ENCODE measurements at places on chromosomes 5 and 9.

- no peak for DNase-seq
Measured at GRCh38 chr5:58759745-58760144, 176.9 kb downstream of the RAB3C start.

GRCh38 chr5:143593723-143594122, 190.2 kb upstream of the NR3C1 start:
- no peak for DNase-seq

DNA sequence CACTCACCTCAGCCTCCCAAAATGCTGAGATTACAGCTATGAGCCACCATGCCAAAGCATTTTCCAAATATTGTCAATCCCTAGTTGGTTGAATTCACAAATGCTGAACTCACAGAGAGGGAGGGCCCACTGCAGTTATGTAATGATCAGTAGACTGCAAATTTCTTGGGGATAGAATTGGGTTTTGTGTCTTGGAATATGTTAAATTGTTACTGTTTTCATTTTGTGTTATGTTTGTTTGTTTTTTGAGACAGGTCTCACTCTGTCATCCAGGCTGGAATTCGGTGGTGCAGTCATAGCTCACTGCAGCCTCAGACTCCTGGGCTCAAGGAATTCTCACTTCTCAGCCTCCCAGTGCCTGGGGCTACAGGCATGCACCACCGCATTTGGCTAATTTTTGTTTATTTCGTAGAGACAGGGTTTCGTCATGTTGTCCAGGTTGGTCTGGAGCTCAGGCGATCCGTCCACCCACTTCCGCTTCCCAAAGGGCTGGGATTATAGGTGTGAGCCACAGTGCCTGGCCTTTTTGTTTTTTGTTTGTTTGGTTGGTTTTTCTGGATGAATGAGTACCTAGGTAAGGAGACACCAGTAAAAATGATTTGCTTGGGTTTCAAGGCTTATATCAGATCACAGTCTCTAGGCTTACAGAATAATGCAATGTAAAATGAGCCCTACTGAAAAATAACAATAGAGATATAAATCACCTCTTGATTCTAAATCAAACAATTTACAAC, 31.5 kb upstream of the LMNB1 start:
- DNase-seq, result no peak

DNA sequence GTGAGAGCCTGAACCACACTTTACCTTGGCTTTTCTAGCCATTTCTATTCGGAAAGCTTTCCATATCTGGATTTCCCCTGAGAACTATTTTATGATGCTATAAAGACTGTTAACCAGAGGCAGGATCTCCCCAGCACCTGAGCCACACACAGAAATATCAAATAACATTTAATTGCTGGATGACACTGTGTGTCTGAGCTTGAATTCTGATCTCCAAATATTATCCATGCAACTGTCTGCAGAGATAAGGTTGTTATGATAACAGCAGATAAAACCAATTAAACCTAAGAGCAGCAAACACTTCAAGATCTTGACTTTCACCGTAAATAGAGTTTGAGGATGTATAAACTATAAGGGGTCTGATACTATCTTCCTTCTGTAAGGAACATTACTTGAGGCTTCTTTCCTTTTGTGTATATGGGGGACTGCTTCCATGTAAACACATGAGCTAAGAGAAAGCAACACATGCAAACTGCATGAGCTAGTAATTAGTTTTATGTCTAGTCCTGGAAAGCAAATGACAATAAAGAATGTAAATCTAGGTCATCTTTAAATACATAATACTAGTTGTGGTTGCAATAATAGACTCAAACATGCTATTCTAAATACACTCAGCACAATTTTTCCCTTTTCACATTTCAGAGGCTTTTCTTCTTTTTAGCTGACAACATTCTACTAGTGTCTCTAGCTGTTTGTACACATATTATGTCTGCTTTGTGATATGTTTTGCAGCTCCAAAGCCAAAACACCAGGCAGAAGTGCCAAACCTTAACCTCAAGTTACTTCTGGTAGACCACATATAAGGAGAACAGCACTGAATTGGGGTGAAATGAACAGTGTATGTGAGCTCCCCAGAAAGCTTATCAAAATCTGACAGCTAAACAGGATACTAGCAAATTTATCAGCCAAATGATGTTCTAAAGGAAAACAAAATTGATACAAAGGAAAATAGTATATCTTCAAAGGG, 136.5 kb downstream of the EFNA5 start:
- no peak for DNase-seq

GRCh38 chr5:102711525-102712385, 43.4 kb upstream of the PAM start:
- no peak for DNase-seq

- no peak for DNase-seq
Measured at GRCh38 chr5:111636736-111637135, 120.3 kb downstream of the NREP start.

- DNase-seq, result no peak
Measured at GRCh38 chr5:64269164-64269563, 103.5 kb downstream of the RNF180 start.

GRCh38 chr9:27351438-27351837, 54.5 kb upstream of the EQTN start:
- DNase-seq, result no peak

DNA sequence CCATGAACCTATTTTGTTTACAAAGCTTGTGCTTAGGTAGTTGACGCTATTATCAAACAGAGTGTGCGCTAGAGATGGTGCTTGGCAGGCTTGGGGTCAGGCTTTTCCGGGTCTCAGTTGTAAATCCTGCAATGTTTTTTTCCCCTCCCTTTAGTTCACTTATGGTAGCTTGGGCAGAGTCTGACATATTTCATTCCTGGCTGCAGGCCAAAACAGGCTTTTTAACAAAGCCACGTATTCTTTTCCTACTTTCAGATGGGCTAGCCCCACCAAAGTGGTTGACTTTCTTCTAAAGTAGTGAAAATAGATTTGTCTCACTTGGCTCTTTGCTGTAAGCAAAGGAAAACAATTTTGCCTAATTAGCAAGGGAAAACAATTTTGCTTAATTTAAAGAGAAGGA, 58.0 kb upstream of the FBN2 start:
- DNase-seq, result no peak

DNA sequence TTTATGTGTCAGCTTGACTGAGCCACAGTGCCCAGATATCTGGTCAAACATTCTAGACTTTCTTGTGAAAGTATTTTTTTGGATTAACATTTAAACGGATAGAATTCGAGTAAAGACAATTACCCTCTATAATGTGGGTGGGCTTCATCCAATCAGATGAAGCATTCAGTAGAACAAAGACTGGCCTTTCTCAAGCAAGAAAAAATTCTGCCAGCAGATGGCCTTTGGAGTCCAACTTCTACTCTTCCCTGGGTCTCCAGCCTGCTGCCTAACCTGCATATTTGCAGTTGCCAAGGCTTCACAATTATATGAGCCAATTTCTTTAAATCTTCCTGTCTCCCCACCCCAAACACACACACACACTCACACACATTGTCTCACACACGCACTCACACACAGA, 86.4 kb downstream of the MED10 start:
- no peak for DNase-seq

GRCh38 chr9:105828596-105829213, 134.4 kb downstream of the TMEM38B start:
- no peak for DNase-seq

GRCh38 chr5:172173564-172174153, 14.4 kb downstream of the STK10 start:
- DNase-seq, result peak; percentile 86

GRCh38 chr9:20219437-20219836, 402.9 kb downstream of the MLLT3 start:
- no peak for DNase-seq

GRCh38 chr9:125574126-125574877, 132.7 kb downstream of the MAPKAP1 start:
- no peak for DNase-seq

- no peak for DNase-seq
Measured at GRCh38 chr9:68739621-68740174, 34.7 kb downstream of the PIP5K1B start.

- no peak for DNase-seq
Measured at GRCh38 chr9:32644698-32645097, 9.2 kb upstream of the TAF1L start.

DNA sequence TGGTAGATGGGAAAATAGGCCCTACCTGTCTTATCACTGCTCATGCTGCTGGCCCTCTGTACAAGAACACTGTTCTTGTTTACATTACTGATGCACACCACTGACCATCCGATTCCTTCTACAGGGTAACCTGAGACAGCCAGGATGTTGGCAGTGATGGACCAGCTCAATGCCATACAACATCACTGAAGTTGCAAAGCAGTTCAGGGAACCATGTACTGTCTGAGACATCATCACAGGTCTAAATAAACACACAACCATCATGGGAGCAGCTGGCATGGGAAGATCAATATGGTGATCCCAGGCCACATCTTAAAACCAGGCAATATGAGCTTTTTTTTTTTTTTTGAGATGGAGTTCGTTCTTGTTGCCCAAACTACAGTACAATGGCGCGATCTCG, 59.0 kb downstream of the IARS1 start:
- DNase-seq, result no peak

GRCh38 chr9:125897481-125897880, 150.3 kb downstream of the PBX3 start:
- DNase-seq, result no peak

- no peak for DNase-seq
Measured at GRCh38 chr5:108201721-108202120, 180.2 kb downstream of the FBXL17 start.

DNA sequence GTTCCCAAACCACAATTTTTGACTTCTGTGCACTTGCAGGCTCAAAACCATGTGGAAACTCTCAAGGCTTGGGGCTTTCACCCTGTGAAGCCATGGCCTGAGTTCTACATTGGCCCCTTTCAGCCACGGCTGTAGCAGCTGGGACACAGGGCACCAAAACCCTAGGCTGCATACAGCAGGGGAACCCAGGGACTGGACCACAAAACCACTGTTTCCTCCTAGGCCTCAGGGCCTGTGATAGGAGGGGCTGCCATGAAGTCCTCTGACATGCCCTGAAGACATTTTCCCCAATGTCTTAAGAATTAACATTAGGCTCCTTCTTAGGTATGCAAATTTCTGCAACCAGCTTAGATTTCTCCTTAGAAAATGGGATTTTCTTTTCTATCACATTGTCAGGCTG, 312.1 kb upstream of the TUSC1 start:
- no peak for DNase-seq

DNA sequence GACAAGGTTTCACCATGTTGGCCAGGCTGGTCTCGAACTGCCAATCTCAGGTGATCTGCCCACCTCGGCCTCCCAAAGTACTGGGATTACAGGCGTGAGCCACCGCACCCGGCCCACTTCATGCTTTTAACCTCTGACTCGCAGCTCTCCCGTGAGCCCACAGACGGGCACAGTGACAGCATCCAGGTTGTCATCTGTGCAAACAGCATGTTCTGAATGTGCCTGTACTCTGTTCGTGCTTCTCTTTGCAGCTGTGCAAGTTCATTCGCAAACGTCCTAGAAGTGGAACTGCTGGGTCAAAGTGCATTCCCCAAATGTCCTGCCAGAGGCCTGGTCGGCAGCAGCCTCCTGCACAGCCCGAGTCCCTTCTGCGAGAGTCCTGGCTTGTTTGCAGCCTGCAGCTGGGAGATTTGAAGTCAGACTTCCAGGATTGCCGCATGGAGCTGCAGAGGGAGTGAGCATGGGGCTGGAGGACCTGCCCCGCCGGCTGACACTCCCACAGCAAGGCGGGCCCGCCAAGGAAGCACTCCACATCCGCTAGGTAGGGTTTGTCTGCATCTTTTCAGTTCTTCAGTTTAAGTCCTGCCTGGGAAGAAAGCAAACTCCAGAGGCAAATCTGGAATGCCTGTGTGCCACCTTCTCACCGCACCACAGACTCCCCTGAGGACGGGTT, 3.4 kb downstream of the BRD3OS start:
- no peak for DNase-seq

DNA sequence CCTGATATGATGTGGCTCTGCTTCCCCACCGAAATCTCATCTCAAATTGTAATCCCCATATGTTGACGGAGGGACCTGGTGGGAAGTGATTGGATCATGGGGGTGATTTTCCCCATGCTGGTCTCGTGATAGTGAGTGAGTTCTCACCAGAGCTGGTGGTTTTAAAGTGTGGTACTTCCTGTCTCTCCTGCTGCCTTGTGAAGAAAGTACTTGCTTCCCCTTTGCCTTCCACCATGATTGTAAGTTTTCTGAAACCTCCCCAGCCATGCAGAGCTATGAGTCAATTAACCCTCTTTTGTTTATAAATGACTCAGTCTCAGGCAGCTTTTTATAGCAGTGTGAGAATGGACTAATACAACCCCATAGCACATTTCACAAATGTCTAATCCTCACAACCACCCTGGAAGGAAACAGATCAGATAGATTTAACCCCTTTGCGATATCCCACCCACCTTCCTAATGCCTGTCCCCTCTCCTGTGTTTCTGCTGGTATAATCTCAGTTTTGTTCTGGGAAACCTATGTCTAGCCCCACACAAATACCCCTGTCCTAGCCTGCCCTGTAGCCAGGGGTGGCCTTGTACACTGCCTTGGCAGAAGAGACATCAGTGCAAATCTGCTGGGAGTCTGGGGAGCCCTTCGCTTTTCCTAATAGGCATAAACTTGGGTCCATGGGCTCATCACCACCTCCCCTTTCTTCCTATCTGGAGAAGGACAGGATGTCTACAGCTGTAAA, 157.0 kb upstream of the RAI14 start:
- DNase-seq, result no peak

DNA sequence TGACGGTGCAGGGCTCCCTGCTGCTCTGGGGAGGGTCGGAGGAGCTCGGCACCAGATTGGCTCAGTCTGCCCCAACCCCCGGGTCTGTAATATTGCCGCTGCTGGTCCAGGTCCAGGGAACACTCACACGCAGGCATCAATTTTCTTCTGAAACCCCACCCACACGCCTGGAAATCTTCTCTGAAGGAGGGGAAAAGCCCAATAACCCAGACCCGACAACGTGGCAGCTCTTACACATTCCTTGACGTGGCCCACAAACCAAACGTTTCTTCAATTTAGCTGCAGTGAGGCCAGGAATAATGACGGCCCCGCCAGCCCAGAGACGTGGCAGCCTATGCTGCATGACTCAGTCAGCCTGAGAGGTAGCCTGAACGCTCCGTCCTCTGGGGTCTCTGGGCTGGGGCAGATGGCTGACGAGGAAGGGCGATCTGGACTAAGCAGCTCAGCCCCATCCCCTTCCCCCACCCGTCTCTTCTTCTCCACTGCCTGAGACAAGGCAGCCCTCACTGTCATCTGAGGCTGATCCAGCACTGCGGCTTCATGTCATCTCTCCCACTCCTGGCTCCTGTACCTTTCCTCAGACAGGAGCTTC, 9.9 kb upstream of the SPARC start:
- DNase-seq, result no peak

- no peak for DNase-seq
Measured at GRCh38 chr9:72914750-72915149, 38.1 kb downstream of the ALDH1A1 start.

Measured in stimulated activated CD8-positive, alpha-beta memory T cell treated with anti-CD3 and anti-CD28 coated beads, Interleukin-7, amount 100 ng/mL, for 48 hours (primary cell).